Fibroblast of the conjunctiva (primary cell): ENCODE measurements at places on chromosomes 3 and 15.

- no peak for DNase-seq
These were observed 72.2 kb downstream of the ATP8B4 start for GRCh38 chr15:50046867-50047266.

- DNase-seq: no peak
These were observed 15.8 kb downstream of the CYP11A1 start for GRCh38 chr15:74351670-74352069.

DNA sequence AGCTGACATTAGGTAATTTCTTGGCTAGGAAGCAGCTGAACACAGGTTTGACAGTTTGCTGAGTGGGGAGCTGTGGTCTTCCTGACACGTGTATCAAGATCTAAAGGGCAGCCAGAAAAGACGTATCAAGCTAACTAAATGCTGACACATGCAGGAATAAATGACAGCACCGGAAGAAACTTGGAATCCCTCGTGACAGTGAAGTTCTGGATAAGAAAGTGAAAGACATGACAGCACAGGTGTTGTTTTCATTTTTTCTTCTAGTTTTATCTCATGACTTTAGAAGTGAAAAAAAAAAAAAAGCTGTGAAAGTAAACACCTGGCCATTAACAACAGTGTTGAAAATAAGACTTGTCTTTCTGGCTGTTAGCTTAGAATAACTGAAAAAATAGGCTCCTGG lies 48.7 kb downstream of the FGF7 start:
- DNase-seq: no peak

DNA sequence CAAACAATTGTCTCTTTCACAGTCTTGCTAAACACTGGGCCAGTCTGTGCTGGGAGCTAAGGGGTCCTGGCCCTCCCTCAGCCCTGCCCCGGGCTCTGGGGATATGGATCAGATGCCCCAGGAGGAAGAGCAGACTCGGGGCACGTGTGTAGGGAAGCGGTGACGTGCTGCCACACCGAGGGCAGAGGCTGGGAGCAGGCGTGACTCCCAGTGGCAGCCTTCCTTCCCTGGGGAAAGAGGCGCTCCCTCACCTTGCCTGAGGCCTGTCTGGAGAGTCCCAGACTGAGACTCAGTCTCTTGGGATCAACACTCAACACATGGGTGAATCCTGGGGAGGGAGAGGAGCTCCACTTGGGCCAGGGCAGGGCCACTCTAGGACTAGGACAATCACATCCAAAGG lies 54.1 kb upstream of the GRIP2 start:
- DNase-seq: no peak

DNA sequence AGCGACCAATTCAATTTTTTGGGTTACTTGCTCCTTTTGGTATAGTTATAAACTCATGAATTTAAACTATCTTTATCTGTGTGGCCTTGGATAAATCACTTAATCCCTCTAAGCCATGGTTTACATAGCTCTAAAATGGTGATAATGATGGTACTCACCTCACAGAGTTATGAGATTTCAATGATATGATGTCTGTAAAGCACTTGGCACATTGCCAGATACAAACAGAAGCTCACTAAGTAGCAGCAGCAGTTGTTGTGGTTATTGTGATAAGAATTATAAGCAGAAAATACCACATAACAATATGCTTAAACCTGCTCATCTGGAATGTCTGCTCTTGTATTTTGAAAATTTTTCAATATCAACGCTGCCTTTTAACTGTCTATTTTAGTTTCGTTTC lies 185.1 kb upstream of the SNTN start:
- DNase-seq: no peak

DNA sequence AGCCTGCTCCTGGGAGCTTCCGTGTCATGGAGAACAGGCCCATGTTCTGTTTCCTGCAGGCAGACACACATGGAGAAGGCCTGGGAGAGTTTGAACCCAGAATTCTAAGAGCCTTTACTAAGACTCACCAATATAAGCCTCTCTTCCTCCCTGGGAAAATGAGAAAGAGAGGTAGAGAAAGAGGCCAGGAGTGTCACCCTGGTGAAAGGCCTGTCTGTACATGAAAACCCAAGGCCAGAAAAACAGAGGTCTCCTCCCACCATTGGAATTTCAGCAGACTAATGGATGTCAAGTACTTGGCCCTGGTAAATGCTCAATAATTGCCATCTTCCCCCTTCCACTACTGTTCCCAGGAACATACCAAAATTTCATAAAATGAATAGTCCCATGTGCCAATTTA lies 117.6 kb downstream of the TOP2B start:
- no peak for DNase-seq

GRCh38 chr3:183287301-183287971 lies 34.4 kb downstream of the B3GNT5 start:
- peak; percentile 94 for DNase-seq

DNA sequence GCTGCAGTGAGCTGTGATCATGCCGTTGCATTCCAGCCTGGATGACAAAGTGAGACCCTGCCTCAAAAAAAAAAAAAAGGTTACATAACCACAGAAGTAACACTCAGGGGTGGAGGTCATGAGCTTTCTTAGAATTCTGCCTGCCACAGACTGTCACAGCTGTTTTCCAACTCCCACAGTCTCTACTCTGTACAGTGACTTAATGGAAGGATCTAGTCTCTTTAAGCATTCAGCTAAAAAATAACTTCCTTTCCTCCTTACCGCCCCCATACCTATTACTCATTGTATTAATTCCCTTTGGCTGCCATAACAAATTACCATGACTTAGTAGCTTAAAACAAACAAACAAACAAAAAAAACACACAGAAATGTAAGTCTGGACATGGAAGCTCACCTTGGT lies 99.6 kb upstream of the UBE2E1 start:
- no peak for DNase-seq

GRCh38 chr3:61649381-61650170 lies 88.2 kb downstream of the PTPRG start:
- DNase-seq: no peak

DNA sequence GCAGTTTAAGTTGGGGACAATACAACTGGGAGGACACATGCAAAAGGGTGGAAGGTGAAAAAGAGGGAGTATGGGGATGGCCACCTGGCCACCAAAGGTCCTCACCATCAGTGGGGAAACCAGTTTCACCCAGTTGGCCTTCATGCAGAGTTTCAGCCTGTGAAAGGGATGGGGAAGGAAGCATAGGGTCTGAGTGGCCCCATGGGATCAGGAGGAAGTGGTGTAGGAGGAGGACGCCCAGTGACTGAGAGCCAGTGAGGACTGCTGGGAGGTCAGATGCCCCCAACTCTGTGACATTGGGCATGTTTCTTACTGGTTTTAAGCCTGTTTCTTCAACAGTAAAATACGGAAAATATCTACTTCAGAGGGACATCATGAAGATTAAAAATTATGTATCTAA lies 16.3 kb downstream of the BCL2A1 start:
- DNase-seq: no peak

GRCh38 chr3:16147220-16147994 lies 27.1 kb upstream of the GALNT15 start:
- DNase-seq: no peak

DNA sequence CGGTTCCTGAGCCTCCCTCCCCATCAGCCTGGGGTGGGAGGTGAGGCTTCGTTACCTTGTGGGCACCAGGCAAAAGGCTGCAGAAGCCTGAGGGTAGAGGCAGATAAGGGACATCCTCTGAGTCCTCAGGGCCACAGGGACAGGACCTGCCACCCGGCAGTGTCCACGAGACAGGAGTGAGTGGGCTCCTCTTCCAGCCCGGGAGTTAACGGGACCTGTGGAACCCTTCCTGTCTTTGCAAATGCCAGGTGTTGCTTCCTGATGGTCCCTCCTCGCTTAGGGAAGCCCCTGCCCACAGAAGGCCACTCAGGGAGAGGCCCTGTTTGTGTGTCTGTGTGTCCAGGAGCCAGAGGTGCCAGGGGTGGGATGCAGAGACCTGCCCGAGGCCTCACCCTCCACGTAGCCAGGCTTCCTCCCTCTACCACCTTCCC lies 111.1 kb upstream of the ALDH1A3 start:
- no peak for DNase-seq

DNA sequence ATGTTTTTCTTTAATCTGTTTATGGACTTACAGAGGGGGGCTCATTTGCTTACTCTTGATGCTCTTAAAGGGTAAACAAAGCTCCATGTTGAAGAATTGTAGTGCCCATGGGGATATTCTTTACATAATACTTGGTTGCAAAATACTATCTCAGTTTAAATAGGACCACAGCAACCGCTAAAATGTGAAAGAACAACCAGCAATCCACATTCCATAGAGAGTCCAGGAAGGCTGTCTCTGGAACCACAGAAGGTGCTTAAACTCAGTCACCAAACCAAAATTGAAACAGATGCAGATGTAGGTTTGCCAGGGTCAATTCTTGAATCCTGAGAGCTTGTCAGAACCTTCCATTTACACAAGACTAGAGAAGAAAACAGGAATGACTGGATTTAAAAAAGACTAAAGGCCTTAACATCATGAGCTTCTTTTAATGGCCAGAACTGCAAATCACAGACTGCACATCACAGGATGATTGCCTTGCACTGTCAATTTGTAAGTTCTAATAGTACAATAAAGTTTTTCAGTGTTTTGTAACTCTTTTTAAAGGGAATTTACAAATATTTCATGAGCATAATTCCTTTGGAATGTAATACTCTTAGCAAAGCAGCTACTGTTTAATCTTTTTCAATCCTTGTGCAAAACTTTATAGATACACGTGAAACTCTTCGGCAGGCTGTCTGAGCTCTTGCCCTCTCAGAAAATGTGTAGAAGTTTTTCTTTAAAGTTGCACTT lies 661.6 kb downstream of the SI start:
- DNase-seq: no peak

- DNase-seq: no peak
These were observed 1.1 kb downstream of the SYNPR start for GRCh38 chr3:63279005-63279841.

DNA sequence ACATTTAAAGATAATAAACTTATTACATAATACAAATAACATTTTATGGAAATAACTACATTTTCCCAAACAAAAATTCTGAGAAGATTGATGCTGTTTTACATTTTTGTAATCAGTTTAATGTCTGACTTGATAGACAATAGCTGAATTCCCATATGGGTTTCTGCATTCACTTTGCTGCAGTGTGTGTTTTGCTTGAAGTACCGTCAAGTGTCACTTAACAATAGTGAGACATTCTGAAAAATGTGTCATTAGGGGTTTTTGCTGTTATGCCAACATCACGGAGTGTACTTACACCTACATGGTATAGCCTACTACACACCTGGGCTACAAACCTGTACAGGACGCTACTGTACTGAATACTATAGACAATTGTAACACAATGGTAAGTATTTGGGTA lies 57.5 kb downstream of the USF3 start:
- no peak for DNase-seq

DNA sequence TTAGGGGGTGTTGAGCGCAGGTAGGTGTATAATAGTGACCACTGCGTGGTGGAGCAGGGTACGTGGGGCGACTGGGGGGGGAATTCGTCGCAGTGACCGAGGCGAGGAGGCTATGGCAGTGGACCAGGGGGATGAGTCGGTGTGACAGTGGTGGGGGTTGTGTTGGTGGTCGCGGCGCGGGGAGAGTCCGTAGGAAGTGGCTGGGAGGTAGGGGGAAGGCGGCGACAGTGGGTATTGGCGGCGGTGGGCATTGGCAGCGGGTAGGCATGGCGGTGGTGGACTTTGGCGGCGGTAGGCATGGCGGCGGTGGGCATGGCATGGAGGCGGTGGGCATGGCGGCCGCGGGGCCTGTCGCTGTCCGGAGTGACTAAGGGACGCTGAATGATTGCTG lies 739 bp downstream of the SNRPN start:
- no peak for DNase-seq

GRCh38 chr3:117706756-117707155 lies 997.2 kb downstream of the TUSC7 start:
- peak; percentile 5 for DNase-seq

- no peak for DNase-seq
These were observed 5.8 kb downstream of the OXNAD1 start for GRCh38 chr3:16270855-16271254.

DNA sequence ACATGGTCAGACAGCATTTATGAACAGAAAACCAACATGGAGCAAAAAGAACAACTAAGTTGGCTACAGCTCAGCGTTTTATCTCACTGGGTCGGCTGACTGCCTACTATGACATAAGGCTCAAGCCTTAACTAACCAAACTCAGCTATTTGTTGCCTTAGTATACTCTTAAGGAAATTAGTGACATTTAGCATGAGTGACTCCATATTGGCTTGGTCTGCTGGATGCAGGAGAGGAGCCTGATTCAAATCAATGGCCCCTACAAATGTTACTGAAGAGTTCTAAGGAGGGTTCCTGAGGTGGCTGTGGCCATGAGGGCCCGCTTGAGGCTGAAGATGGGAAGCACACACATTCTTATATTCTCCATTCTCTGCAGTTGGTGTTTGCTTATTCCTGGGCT lies 20.1 kb upstream of the ALDH1L1 start:
- no peak for DNase-seq

- no peak for DNase-seq
These were observed 527 bp downstream of the B2M start for GRCh38 chr15:44711743-44712345.

DNA sequence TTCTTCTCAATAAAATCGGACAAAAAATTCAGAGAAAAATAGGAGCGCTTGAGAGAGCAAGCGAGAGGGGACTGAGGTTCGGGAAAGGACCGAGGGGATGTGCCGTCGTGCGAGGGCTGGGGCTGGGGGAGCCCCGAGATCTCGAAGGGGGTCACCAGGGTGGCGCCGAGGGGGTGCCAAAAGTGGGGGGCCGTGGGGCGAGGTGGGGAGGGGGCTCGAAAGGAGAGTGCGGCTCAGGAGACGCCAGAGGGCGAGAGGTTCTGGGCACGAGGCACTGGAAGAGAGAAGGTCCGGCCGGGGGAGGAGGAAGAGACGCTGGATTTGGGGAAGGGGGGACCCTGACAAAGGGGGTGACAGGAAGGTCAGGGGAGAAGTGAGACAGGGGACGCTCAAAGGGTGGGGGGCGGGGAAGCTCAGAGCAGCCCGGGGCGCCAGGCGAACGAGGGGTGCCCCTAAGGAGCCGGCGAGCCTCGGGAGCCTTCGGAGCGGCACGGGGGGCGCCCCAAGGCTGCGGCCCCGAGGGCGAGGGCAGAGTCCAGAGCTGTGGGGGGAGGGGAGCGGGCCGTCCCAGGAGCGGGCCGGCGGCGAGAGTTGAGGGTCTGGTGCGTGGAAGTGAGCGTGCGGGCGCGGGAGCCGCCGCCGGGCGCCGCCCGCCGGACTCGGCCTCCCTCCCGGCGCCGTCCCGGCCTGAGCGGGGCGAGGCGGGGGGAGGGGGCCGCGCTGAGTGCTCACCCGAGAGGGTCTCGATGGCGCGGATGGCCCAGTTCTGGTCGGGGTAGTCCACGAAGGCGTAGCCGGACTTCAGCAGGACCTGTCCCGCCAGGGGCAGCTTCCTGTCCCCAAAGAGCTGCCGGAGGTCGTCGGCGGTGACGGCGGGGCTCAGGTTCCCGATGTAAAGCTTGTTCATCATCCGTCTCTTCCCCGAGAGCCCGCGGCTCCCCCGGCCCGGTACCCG lies 514 bp downstream of the IGF2BP2 start:
- DNase-seq: no peak

GRCh38 chr3:58824285-58824684 lies 157.7 kb upstream of the FAM3D start:
- peak; percentile 54 for DNase-seq

DNA sequence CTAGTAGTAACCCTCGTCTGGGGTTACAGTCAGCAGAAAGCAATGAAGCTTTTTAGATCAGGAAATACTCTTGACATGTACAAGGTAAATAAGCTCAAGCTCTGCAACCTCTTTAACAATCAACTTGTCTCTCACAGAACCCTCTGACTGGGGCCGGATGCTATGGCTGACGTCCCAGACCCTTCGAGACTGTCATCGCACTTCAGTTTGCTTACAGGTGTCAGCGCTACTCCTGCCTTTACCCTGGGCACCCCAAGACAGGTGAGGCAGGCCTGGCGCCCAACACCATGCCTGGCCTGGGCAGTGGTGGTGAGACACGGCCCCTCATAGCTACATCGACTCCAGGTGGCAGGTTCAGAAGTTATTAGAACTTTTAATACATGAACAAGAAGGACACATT lies 30.6 kb downstream of the LRRFIP2 start:
- DNase-seq: no peak
